ENCODE measurements at places on chromosomes 3 and 15. TPM values are rescaled to one million over a fixed set of nuclear protein-coding genes. Genes with fewer than 3 reads are reported as not detected.

DNA sequence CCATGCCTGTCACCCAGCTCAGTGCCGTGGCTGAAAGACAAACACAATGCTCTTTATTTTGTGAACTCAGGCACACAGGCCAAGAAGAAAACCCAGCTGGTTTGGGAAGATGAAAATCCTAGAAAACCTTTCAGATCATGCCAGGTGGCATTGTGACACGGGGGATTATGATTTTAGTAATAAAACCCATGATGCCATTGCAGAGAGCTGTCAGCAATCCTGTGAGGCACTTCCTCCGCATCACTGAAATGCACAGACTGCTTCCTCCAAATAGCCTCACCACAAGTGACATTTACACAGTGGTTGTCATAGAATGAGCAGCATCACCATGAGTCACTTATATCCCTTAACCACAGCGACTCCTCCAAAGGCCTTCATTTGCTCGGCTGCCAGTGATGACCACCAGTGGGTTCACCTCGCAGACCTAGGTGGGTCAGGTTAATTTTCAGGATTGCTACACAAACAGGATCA lies 22.7 kb downstream of the ABHD6 start:
- peak; percentile 35 for DNase-seq

GRCh38 chr3:100245136-100245535 lies 15.7 kb upstream of the TBC1D23 start:
- DNase-seq, result no peak

DNA sequence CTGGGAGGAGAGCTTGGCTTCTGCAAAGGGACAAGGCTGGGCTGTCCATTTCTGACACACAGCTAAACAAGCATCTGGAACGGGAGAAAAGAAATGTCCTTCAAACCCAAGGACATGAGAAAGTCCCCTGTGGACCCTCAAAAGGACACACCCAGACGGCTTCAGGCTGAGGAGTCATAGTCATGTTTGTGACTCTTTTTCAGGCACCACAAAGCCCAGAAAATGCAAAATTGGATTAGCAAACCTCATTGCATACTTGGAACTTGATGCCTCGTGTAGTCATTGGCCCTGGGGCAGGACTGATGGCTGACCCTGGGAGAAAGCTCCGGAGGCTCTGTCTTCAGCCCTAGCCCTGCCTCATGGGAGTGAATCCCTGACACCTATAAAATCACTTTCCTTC lies 21.5 kb downstream of the FAM174B start:
- DNase-seq, result no peak

DNA sequence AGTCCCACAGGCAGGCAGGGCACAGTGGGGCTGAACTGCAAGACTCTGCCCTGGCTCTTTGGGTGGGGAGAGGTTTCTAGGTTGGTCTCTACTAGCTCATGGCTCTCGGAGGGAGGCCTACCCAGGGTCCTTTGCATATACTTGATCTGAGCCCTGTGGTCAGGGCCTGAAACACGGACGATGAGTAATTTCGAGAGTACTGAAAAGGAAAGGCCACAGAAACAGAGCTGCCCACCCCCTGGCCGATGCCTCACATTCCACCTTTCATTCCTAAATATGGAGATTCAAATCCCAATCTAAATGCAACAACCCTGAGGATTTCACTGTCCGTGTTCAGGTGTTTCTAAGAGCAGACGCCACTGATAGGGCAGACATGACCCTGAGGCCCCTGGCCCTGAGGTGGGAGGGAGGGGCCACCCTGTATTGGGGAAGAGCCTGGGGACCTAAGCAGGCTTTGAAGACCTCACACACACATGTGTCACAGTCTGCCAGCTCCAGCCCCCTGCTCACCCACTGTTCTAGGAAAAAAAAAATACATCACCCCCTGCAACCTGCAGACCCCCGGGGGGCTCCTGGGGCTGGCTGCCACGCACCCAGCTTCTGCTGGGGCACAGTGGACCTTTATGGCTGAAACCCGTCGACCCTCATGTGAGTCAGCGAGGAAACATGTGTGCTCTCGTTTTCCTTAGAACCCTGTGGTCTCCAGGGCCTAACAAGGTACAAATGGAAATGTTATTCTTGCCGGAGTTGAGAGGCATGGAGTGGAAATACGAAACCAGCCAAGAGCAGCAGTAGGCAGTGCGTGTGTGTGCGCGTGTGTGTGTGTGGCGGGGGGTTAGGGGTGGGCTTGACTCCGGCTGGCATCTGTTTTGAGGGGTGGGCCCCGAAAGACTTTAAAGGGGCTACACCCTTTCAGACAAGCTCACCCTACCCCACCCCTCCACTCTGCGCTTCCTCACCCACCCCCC lies 112.7 kb downstream of the CHSY1 start:
- no peak for DNase-seq

DNA sequence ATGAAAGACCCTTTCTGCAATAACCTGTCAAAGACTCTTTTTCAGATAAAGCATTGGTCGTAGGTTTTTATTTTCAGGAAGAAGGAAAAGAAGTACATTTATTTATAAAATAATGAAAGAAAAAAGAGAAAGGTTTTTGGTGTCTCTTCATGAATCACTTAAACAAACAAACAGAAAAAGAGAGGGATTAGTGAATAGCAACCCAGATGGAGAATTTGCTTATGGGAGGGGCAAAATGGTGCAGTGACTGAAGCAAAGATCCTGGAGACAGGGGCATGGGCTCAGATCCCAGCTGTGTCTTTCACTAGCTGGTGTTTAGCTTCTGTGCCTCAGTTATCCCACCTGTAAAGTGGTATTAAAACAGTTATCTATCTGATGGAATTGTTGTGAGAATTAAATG lies 78.6 kb upstream of the PFN2 start:
- DNase-seq, result peak; percentile 21

DNA sequence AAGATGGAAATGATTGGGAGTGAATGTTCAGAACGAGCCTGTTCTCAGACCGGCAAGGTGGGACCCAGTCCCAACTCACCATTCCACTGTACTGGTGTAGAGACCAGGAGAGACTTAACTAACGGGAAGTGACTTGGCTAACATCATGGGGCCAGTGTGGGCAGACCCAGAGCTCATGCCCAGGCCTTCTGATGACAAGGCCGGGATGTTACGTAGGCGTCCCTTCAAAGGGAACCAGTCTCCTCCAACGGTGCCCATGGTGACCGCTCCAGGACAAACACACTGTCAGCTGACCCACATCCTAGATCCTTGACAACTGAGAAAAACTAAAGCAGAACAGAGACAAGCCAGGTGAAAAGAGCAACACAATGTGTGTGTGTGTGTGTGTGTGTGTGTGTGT lies 128.4 kb upstream of the HACD2 start:
- DNase-seq, result no peak

GRCh38 chr15:63505842-63506222 lies 1.4 kb downstream of the USP3 start:
- no peak for DNase-seq

GRCh38 chr3:124097362-124098131 lies 105.6 kb upstream of the ROPN1 start:
- DNase-seq, result peak; percentile 43

FAM43A gene
- 3.7 TPM for total RNA-seq

ISLR2 gene
- total RNA-seq, result not detected

ACAD9 gene
- total RNA-seq, result 24.7 TPM

GRCh38 chr3:169122416-169122815 lies 541.1 kb downstream of the MECOM start:
- DNase-seq, result no peak

GRCh38 chr3:182848906-182849305 lies 55.6 kb downstream of the ATP11B start:
- DNase-seq, result no peak

IL1RAP gene
- 35.3 TPM for total RNA-seq

ALPK3 gene
- total RNA-seq, result 0.26 TPM

FBLN2 gene
- total RNA-seq, result 4.7 TPM

- no peak for DNase-seq
Measured at GRCh38 chr3:134350266-134350665, 24.0 kb downstream of the AMOTL2 start.

DNA sequence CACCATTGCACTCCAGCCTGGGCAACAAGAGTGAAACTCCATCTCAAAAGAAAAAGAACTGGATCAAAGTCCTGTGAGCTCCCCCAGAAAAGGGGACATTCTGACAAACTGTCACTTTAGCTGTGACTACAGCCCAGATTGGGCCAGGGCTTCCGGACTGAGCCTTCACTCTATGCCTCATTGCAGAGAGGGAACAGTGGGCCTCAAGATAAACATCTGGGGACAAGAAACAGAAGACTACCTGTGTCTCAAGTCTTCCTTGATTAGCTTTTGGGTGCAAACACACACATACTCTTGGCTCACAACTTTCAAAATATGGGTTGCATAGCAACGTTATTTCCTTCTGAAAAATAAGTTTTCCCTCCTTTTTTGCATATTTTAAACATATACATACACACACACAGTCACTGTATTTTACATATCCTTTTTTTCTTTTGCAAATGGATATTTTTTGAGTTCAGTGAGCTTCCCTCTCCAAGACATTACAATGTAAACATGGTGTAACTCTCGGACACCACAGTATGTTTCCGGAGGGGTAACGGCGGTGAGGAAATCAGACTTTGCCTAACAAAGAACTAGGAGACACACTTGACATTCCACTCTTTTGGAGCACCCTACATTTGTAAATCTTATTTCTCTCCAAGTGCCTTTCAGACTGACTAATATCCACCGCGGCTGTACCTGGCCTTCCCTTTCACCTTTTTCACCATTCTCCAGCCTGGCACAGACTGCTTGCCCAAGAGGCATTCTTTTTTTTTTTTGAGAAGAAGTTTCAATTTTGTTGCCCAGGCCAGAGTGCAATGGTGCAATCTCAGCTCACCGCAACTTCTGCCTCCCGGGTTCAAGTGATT lies 3.5 kb downstream of the TKT start:
- DNase-seq, result no peak

DNA sequence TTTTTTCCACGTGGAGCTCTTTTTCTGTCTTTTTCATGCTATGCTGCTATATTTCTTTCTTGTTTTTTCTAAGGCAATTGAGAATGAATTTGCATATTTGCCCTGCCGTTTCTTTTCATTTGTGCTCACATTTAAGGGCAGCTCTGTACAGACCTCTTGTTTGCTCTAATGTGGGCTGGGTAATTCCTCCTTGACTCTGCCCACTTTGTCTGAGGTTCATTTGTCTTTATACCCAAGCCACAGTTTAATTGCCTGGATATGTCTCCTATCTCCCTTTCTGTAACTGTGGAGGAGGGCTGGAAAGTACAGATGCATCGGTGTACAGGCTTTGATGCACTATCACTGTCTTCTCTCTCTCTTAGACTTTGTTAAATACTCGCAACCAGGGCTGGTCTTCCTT lies 195.9 kb downstream of the EPHB1 start:
- no peak for DNase-seq

DNA sequence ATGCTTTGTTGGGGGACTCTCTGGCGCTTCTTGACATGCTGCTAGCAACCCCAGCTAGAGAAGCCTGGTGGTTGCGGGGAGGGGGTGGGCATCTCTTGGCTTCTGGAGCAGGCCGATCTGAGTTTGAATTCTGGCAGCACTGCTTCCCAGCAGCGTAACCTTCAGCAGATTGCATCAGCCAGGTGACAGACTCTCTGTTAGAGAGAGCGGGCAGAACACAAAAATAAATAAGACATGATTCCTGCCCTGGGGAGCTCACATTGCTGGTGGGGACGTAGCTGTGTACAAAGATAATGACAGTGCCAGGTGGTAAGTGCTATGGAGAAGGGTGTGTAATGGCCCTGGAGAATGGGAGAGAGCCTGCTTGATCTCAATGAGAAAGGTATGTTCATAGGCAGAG lies 87.4 kb downstream of the THSD4 start:
- no peak for DNase-seq

GRCh38 chr3:6785726-6786125 lies 75.2 kb upstream of the GRM7 start:
- no peak for DNase-seq

ACSBG1 gene
- not detected for total RNA-seq

LIPH gene
- total RNA-seq, result 5.6 TPM

- DNase-seq, result no peak
Measured at GRCh38 chr3:65246561-65246960, 558.8 kb upstream of the ADAMTS9 start.

DNA sequence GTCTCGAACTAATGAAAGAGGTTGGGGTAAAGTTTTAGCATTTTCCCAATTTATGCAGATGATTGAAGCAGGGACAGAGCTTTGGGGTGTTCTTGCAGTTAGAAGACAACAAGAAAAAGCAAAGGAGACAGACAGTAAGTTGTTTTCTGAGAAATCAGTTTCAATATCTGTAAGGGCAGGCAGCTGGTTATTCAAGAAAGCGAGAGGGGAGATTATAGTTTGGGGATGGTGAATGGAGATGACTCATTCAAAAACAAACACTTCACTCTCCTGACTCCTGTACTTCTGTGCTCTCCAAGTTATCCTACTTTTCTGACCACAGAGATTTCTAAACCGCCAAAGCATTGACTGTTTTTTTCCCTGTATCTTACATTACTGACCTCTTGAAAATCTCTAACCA lies 352.0 kb downstream of the GAP43 start:
- peak; percentile 86 for DNase-seq

ABHD6 gene
- total RNA-seq, result 11.6 TPM

GRCh38 chr15:89395461-89395871 lies 60.8 kb upstream of the POLG start:
- peak; percentile 44 for DNase-seq

GALNT15 gene
- 0.53 TPM for total RNA-seq

GRCh38 chr3:15271785-15272381 lies 60.5 kb downstream of the SH3BP5 start:
- DNase-seq, result no peak

GP5 gene
- total RNA-seq, result under 0.01 TPM

DNA sequence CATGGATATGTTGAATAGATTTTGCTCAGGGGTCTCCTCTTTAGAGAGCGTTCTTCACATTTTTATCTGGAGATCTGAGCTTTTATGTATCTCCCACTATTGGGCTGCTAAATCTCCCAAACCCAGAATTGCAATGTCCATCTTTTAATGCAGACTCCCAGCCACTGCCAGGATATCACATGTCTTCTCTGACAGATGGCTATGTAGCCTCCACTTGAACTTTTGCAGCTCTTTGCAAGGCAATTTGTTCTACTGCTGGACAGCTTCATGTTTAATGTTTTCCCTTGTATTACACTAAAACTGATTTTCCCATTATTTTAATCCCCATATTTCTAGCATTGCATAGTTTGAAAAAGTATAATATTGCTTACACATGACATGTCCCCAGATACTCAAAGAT lies 177.2 kb downstream of the LPP start:
- DNase-seq, result no peak

DNA sequence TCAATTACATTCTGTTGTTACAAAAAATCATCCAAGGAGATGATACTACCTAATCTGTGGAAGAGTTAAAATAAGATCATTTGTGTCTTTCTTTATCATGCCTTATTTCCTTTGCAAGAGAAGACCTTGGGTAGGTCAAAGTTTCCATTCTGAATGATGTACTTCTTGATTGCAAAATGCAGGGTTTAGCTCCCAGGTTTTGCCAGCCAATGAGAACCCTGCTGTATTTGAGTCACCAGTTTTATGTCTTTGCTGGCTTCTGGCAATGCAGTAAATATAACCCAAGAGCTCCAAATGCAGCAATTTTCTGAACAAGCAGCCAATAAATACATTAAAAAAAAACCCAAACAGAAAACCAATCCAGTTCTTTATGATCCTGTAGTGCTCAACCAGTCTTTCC lies 204.9 kb downstream of the CADPS start:
- peak; percentile 29 for DNase-seq

GRCh38 chr3:24886501-24886900 lies 391.9 kb upstream of the THRB start:
- no peak for DNase-seq

Data from bronchial epithelial cell (primary cell).